ENCODE measurements at places on chromosomes 1 and 21. TPM values are rescaled to one million over a fixed set of nuclear protein-coding genes. Genes with fewer than 3 reads are reported as not detected.

Gene FCMR
- 0.59 TPM for total RNA-seq

- H3K27me3 ChIP-seq, result no peaks in the 10 kb centered on the region
- no peaks in the 10 kb centered on the region for H3K36me3 ChIP-seq
- no peaks in the 10 kb centered on the region for H3K4me1 ChIP-seq
- DNase-seq, result no peak
- no peak overlapping the region for H3K27ac ChIP-seq
Measured at GRCh38 chr1:154256686-154257085, 15.7 kb upstream of the HAX1 start.

- no peaks in the 10 kb centered on the region for H3K4me1 ChIP-seq
- no peak overlapping the region for H3K4me3 ChIP-seq
- DNase-seq, result peak; percentile 45
- H3K27ac ChIP-seq, result peak overlapping the region; percentile 78
Measured at GRCh38 chr1:21956720-21957552, 19.8 kb upstream of the HSPG2 start.

GRCh38 chr1:93814059-93814794 is 64.8 kb downstream of the DNTTIP2 start:
- no peaks in the 10 kb centered on the region for H3K36me3 ChIP-seq
- DNase-seq, result peak; percentile 38
- H3K4me3 ChIP-seq, result no peak overlapping the region
- H3K4me1 ChIP-seq, result no peaks in the 10 kb centered on the region

DNA sequence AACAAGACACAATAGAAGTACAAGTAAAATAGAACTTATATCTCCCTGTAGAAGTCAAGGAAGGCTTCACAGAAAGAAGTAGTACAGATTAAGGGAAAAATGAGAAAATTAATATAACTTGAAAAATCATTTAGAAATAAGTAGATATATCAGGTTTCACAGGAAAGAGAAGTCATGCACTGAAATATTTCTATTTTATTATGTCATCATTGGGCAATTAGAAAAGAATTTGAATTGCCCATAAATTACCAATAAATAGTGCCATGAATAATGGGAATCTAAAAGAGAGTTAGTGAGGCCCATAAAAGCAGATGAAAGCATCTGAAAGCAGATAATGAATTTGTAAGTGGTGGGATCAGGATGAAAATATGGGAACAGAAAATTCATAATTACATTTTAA is 1597.8 kb downstream of the PLA2G4A start:
- H3K4me1 ChIP-seq, result no peaks in the 10 kb centered on the region
- no peak overlapping the region for H3K4me3 ChIP-seq
- no peaks in the 10 kb centered on the region for H3K36me3 ChIP-seq
- DNase-seq, result no peak
- H3K27me3 ChIP-seq, result no peaks in the 10 kb centered on the region
- no peak overlapping the region for H3K27ac ChIP-seq

- no peaks in the 10 kb centered on the region for H3K4me1 ChIP-seq
- peak; percentile 34 for DNase-seq
- no peaks in the 10 kb centered on the region for H3K27me3 ChIP-seq
- no peaks in the 10 kb centered on the region for H3K36me3 ChIP-seq
- no peak overlapping the region for H3K27ac ChIP-seq
Measured at GRCh38 chr1:180188091-180188506, 33.4 kb downstream of the QSOX1 start.

GRCh38 chr1:94628499-94628843 is 86.9 kb upstream of the F3 start:
- H3K27ac ChIP-seq, result no peak overlapping the region
- no peaks in the 10 kb centered on the region for H3K36me3 ChIP-seq
- H3K4me1 ChIP-seq, result no peaks in the 10 kb centered on the region
- DNase-seq, result no peak
- H3K27me3 ChIP-seq, result no peaks in the 10 kb centered on the region
- H3K4me3 ChIP-seq, result no peak overlapping the region

DNA sequence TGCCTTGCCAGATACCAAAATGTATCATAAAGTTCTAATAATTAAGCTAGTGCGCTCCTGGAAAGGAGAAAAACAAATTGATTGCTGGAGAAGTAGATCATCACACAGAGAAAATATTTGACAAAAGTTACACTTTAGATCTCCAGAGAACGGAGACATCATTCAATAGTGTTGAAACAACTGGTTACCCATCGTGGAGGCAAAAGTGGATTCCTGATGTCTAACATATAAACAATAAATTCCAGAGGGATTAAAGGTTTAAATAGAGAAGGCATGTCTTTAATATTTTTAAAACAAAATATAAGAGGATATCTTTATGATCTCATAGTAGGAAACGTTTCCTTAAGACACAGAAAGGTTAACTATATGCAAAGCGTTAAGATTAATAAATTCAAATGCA is 41.0 kb downstream of the NRIP1 start:
- H3K27me3 ChIP-seq, result no peaks in the 10 kb centered on the region
- H3K27ac ChIP-seq, result no peak overlapping the region
- H3K36me3 ChIP-seq, result no peaks in the 10 kb centered on the region
- no peak for DNase-seq
- H3K4me1 ChIP-seq, result no peaks in the 10 kb centered on the region

Gene SPRR2A
- total RNA-seq, result not detected

DNA sequence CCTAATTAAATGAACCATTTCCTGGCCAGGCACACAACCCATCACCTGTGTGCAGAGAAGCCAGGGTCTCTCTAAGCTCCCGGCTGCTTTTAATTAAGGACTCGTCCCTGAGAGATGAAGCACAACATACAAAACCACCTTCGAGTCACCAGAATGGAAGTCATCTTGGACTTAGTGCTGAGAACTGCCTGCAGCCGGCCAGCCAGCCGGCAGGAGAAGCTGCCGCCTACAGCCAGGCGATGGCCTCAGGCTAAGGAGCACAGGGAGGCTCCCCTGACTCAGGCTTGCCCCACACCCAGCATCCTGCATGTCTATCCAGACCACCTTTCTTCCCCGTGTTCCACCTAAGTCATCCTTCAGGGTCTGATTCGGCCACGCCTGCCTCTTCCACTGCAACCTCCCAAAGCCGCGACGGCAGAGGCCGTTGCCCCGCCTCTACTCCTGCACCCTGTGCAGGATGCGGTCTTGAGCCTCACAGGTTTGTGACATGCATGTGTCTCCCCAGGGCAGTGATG is 83.6 kb downstream of the SLC66A1 start:
- H3K27me3 ChIP-seq, result no peaks in the 10 kb centered on the region
- no peak for DNase-seq
- H3K4me1 ChIP-seq, result peaks cover 16% of the 10 kb centered on the region
- no peak overlapping the region for H3K27ac ChIP-seq
- H3K36me3 ChIP-seq, result no peaks in the 10 kb centered on the region

DNA sequence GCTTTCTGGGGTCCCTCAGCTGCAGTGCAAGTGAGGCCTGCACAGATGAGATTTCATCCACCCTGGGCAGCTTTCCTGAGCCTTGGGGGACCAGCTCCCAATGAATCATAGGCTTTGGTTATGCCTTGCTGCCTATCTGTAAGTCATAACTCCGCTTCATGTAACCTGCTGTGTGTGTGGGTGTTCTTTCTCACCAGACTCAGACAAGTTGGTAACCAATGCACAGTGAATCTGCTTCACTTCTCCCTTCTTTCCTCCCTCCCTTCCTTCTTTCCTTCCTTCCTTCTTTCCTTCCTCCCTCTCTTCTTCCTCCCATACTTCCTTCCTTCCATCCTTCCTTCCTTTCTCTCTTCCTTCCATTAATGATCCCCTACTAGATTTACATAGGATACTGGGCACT is 34.4 kb upstream of the PSMB2 start:
- H3K27ac ChIP-seq, result no peak overlapping the region
- no peaks in the 10 kb centered on the region for H3K27me3 ChIP-seq
- no peaks in the 10 kb centered on the region for H3K36me3 ChIP-seq
- no peak overlapping the region for H3K4me3 ChIP-seq
- DNase-seq, result no peak

Gene CLCNKB
- 0.41 TPM for total RNA-seq

Data from uterus (tissue), 4 donors.